Heart left ventricle (tissue), 16 donors: ENCODE measurements at places on chromosomes 7 and 10. TPM values are rescaled to one million over a fixed set of nuclear protein-coding genes. Genes with fewer than 3 reads are reported as not detected.

The MRC1 gene
- total RNA-seq, result 35.4 TPM

The TRIM50 gene
- total RNA-seq, result 0.72 TPM

The SLC26A5 gene
- total RNA-seq, result not detected

The SAMD8 gene
- total RNA-seq, result 43.0 TPM

The UBE3C gene
- 52.2 TPM for total RNA-seq

- no peak for DNase-seq
Observed at GRCh38 chr10:77987671-77988255, 41.6 kb downstream of the POLR3A start.

DNA sequence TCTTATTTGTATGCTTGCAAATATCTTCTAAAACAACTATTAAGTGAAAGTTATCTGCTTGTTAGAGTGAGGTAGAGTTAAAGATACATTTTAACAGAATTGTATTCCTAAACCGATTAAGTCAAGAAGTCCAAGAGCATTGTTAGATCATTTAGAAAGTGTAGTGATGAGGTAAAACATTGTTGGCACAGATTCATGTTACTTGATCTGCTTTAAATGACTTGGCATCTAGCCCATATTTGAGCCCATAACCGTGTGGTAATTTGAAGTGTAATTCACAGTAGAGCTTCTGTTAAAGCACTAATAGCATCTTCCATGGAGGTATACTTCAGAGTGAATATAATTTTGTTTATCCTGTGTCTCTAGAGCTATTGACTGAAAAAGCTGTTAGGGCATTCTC lies 62.1 kb downstream of the PTEN start:
- DNase-seq, result no peak

GRCh38 chr10:48843198-48843597 lies 96.4 kb downstream of the LRRC18 start:
- no peak for DNase-seq

DNA sequence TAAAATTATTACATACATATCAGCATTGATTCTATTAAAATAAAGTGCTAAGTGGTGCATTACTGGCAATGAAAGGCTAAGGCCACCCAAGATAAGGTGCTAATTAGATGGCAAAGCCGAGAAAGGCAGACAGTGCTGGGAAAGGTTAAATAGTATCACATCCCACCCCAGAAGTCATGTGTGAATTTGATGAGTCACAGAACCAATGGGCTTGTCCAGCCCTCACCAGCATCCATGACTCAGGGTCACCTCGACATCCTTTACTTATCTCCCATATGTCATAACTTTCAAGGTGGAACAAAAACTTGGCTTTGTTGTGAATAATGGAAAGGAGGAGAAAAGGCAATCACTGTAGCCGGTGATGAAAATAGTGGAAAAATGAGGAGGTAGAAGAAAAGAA lies 459.1 kb downstream of the PLXNA4 start:
- no peak for DNase-seq
